ENCODE measurements at places on chromosomes 2 and 18.

DNA sequence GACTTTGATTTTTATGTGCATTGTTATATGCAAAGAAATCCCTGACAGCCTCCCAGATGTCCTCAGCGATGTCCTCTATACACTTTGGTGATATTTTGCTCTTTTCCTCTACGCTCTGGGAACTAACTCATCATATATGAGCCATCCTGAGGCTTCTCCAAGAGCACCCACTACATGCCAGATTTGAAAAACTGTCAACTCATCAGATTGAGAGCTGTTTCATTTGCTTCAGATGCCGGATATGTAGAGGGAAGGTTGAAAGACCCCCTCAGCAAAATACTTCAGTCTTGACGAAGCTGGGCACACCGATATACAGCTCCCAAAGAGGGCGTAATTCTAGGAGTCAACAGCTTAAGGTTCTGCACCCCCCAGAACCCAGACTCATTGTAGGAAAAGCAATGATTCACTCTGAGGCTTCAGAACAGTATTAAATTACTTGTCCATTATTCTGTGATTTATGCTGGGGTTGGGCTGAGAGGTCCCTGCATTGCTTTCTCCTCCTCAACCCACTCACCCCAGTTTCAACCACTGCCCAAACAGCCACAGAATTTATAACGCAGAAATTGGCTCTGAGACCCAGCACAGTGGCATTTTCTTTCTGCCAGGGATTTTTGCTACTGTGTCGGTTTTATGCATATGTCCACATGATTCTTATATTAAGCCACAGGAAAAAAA, 341.8 kb downstream of the ALK start:
- no peak for DNase-seq

DNA sequence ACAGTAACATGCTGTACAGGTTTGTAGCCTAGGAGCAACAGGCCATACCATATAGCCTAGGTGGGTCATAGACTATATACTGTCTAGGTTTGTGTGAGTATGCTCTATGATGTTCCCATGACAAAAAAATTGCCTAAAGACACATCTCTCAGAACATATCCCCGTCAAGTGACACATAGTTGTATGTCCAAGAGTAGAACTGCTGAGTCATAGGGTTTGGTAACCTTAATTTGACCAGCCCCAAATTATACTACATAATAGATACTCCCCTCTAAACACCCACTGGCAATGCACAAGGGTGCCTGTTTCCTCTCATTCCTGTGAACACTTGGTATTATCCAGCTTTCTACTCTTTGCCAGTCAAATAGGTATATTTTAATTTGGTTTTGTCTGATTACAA, 161.6 kb downstream of the LCLAT1 start:
- no peak for DNase-seq

DNA sequence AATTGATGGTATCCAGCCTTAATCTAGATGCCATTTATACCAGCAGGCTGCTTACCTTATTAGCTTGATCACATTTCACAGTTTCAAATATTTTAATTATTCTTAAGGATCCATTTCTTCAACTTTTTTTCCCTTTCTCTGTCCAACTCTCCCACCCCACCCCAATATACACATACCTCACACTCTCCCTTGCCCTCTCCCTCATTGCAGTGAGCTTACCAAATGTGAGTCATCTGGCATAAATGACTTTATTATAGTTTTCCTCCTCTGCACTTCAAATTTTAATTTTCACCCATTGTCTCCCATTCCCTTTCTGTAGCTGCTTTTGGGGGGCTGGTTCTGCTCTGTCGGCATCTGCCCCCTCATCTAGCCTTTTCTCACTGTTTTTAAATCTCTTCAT, 12.9 kb downstream of the HTR2B start:
- DNase-seq: no peak

GRCh38 chr2:75602724-75603342, 42.1 kb upstream of the EVA1A start:
- DNase-seq: no peak

GRCh38 chr18:46343931-46344372, 239.8 kb downstream of the HAUS1 start:
- DNase-seq: peak; percentile 67

DNA sequence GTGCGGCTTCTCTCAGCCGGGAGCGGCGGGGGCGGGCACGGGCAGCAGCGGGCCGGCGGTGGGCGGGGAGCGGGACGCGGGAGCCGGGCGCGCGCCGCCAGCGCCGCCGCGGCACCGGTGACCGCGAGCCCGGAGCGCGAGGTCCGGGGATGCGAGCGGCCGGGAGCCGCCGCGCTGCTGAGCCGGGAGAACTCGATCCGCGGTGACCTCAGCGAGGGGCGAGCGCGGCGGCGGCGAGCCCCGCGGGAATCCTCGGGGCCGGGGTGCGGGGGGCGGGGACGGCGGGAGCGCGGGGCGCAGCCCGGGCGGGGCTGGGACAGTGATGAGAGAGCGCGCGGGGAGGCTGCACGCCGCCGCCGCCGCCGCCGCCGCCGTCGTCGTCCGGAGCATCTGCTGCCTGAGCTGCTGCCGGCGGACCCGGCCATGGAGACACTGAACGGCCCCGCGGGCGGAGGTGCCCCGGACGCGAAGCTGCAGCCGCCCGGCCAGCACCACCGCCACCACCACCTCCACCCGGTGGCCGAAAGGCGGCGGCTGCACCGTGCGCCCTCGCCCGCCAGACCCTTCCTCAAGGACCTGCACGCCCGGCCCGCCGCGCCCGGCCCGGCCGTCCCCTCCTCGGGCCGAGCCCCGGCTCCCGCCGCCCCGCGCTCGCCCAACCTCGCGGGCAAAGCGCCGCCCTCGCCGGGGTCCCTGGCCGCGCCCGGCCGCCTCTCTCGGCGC, at the start of gene MTCL1:
Gene MTCL1 (plus strand): TSS at position 319 of the 723 bp plus-strand sequence. CDS start 105 bp downstream, at position 424.
- peak; percentile 49 for DNase-seq

DNA sequence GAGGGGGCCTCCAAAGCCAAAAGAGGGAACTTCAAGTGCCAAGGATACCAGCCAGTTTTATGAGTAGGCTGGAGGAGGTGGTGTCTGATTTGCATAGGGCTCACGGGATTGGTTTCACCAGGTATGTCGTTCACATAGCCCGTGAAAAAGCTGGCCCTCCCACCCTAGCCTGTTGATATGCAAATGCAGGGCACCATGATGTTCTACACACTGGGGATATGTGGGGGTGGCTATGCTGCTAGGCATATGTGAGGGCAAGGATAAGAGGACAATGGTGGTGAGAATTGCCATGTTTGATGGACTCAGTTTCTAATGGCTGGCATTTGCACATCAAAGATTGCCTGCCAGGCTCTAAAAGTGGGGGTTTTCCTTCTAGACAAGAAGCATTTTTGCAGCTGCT, 378.6 kb downstream of the DPP10 start:
- peak; percentile 37 for DNase-seq

DNA sequence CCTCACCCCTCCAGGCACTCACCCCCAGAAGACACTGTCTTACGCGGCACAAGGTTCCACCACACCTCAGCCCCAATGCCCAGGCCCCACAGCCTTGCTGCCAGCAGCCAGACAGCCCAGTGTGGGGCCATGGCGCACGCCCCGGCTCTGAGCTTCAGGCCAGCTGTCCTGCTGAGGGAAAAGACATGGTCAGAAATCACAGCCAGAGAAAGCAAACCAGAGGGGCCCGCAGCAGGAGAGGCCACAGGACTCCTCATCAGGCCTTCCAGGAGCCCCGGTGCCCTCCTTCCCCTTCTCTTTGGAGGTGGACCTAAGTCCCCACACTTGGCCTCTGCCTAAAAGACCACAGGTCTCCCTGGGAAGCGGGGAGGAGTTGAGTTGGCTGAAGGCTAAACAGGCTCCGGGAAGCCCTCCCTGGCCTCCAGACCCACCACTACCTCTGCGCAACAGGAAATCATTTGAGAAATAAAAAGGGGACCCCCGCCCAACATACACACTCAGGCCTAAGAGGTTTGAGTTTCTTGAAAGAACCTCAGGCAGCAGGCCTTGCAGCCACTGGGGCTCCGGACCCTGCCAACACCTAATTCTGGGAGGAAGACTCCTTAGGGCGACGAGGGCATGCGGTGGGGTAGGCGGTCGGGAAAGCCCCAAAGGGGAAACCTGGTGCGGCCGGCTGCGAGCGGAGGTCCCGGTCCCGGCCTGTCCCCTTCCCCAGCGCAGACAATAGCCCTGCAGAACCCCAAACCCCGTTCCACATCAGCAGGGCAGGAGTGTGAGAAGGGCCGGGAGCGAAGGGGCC, 1.9 kb downstream of the SEMA4C start:
- DNase-seq: no peak

DNA sequence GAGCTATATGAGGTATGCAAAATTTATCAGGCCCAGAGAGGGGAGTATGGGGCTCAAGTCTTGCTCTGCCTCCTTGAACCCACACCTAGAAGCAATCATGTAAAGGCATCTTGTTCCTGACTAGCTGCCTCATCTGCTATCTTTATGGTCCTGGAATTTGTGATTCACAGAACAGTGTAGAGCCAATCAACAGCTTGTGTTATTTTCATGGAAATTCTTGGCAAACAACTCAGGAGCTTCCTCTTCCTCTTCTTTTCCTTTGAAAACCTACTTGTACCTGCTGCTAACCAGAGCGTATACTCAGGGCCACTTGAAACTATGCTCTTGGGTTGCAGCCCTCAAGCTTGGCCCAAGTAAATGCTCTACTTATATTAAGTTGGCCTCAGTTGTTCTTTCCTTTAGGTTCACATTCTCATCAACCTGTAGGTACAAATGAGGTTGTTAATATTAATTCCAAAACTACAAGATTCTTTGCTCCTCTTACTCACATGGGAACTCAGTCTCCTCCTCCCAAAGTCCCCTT, 3.5 kb upstream of the NOSTRIN start:
- no peak for DNase-seq
